ENCODE measurements at places on chromosomes 4 and X.

- DNase-seq: no peak
Measured at GRCh38 chr4:59455751-59456150, 1744.4 kb upstream of the ADGRL3 start.

DNA sequence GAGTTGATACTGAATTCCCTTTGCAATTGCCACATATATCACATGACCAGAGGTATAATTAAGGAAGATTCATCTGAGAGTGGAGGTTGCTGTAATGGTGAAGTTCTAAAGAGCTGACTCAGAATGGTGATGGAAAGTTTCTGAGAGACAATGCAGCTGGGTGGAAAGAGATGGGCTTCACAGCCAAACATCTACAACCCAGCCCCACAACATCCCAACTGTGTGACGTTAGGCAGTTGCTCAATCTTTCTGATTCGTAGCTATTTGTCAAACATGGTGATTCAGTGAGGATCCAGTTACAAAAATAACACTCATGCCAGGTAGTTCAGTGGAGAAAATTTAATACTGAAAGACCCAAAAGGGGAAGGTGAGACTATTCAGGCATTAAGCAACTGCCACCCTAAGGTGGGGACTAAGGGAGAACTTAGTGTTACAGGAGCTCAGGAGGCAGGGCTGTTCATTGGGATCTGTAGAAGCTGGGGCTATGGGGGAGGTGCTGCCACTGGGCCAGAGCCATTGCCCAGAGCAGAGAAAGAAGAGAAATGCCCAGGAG lies 6.9 kb upstream of the AFF1 start:
- peak; percentile 93 for DNase-seq

DNA sequence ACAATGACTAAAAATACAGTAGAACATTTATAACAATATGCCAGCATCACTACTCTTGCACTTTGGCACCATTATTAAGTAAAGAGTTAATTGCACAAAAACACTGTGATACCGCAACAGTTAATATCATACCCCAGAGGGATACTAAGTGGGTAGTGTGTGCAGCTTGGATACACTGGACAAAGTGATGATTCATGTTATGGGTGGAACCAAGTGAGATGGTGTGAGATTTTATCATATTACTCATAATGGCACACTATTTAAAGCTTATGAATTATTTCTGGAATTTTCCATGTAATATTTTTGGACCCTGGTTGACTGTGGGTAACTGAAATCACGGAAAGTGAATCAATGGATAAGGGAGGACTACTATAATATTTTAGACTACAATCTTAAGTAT lies 265.3 kb downstream of the PCDH18 start:
- DNase-seq: no peak

DNA sequence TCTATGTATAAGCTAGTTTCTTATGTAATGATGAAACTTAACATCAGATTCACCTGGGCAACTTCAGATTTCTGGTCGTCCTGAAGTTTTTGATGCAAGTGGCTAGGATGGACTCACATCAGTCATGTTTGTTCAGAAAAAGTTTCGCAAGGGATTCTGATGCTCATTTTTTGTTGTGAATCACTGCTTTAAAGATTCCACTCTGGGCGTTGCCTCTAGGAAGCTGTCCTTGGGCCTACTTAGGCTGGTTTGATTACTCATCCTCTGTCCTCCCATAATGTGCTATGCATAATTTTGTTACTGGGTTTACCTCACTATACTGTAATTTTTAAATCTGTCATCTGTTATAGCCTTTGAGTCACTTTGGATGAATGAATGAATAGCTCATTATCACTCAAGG lies 30.8 kb downstream of the HERC3 start:
- no peak for DNase-seq

- DNase-seq: no peak
Measured at GRCh38 chrX:97628807-97629596, 745.3 kb downstream of the RPA4 start.

DNA sequence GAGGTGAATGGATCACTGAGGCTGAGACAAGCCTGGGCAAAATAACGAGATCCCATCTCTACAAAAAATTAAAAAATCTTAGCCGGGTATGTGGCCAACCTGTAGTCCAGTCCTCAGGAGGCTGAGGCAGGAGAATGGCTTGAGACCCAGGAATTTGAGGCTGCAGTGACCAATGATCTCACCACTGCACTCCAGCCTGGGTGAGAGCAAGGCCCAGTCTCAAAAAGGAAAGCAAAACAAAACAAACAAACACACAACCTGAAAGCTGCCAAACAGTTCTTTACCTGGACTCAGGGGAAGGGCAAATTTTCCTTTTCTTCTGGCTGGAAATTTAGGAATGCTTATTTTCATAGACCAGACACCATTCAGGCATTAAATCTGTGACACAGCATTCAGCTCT lies 163.1 kb upstream of the FAT1 start:
- DNase-seq: no peak

- DNase-seq: no peak
Measured at GRCh38 chr4:109640644-109641043, 62.6 kb downstream of the CASP6 start.

GRCh38 chrX:39238006-39238405 lies 436.7 kb downstream of the MID1IP1 start:
- DNase-seq: no peak

DNA sequence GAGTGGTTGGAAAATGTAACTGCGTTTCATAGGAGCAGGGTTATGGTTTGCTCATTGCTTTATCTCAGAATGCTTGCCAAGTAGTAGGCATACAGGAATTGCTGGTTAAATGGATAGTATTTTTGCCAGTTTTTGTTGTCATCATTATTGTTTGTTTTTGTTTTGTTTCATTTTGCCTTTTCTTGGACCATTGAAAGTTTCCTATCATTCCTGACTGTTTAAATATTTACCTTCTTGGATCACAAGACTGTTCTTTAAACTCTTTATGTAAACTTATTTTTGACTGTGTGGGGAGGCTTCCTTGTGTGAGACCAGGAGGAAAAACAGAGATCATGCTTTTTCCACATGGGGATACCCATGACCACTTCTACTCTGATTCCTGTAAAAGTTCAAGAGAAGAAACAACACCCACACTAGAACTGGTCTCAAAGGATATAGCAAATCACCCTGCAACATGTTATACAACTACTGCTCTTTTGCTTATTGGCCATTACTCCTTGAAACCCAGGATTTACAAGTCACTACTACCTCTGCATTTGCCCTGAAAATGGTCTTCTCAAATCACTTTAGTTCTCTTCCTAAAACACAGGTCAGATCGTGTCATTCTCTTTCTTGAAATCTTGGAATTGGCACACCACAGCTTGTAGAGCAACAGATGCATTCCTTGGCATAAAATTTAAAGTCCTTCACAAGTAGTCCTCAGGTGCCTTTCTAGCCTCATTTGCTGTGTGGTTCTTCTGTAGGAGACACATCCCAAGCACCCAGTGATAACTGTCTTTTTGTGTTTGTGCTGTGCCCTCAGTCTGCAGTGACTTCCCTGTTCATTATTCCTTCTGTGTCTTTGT lies 51.3 kb downstream of the FNIP2 start:
- DNase-seq: no peak

DNA sequence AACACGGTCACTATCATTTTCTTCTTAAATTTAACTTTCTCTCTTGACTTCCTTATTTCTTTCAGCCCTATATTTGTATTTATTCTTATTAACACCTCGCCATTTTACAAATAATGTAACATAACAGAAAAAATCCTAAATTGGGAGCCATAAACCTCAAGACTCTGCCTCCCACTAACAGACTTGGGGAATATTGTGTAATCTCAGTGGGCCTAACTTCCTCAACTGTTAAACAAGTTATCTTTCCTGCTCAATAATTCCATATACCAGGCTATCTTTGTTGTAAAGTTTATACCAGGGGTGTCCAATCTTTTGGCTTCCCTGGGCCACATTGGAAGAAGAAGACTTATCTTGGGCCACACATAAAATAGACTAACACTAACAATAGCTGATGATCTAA lies 26.2 kb downstream of the PRSS12 start:
- DNase-seq: no peak

DNA sequence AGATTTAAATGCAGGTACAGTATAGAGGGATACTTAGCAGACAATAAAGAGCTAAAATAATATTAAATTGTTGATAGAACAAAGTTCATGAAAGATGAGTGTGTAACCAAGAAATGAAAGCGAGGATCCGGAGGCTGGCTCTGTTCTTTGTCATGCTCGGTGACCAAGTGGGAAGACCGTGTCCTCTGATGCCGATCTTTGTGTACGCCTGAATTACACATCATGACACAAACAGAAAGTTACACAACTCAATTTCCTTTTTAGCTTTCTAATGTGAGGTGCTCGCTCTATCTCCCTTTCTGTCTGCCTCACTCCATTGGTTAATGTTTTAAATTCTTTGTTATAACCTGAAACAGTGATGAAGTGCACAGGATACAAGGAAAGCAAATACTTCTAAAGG lies 114.8 kb upstream of the NEIL3 start:
- no peak for DNase-seq

DNA sequence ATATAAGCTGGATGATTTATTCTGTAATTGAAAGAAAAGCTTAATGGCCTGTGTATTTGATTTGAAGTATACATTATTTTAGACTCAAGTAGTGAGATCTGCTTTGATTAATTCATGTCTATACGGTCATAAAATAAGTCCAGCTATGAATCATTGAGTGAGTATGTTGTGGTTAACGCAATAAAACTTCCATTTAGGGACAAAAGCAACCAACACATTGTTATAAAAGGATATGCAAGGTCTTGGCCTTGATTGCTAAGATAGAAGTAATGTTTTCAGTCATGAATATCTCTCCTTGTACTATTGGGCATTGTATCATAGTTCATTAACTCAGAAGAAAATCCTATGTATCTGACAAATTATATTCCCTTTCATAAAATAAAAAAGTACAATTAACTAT lies 162.1 kb downstream of the EPHA5 start:
- DNase-seq: peak; percentile 95

DNA sequence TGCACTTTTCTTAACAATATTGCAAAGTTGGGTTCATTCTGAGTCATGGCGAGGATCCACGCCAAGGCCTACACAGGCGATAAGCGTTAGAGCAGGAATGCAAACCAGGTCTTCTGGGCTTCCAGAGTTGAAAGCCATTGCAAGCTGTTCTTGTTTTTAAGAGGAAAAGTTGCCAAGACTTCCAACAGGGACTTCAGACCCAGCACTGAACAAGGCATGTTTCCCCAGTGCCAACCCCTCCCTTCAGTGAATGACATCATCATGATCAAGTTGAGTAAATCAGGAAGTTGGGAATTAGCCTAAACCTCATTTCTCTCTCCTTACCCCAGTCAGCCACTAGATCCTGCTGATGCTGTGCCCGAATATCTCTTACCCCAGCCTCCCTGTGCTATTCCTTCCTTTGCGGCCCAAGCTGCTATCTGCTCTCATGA lies 355.1 kb downstream of the HS3ST1 start:
- DNase-seq: no peak

DNA sequence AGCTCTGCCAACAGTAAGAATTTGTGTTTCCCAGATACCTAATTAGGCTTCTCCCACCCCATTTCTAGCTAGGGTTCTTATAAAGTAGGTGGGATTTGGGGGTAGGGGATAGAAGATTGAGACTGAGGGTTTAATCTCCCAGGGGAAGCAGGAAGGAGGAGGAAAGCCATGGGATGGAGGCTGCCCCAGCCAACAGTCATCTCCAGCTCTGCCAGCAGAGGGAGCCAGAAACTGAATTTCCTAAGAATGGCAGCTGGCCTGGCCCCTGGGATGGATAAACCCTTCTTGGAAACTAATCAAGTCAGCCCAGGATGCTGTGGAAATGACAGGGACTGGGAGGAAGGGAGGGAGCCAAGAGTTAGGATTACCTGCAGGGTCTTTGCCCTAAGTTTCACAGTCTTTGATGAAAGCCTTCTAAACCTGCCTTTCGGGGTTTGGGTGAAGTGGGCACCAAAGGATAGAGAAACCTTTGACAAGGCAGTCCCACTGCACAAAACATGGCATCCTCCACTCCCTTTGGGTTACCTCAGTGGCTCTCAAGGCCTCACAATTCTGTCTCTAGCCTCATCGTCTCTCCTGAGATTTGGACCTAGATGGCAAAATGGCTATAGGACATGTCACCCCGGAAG lies 6.7 kb upstream of the ERCC6L start:
- DNase-seq: peak; percentile 59

DNA sequence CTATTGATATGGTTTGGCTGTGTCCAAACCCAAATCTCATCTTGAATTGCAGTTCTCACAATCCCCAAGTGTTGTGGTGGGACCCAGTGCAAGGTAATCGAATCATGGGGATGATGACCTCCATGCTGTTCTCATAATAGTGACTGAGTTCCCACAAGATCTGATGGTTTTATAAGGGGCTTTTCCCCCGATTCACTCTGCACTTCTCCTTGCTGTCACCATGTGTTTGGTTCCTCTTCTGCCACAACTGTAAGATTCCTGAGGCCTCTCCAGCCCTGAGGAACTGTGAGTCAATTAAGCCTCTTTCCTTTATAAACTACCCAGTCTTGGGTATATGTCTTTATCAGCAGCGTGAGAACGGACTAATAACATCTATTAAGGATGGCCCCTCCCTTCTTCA lies 68.8 kb downstream of the FBXW7 start:
- DNase-seq: no peak

- peak; percentile 5 for DNase-seq
Measured at GRCh38 chr4:156190615-156191014, 236.9 kb upstream of the CTSO start.

DNA sequence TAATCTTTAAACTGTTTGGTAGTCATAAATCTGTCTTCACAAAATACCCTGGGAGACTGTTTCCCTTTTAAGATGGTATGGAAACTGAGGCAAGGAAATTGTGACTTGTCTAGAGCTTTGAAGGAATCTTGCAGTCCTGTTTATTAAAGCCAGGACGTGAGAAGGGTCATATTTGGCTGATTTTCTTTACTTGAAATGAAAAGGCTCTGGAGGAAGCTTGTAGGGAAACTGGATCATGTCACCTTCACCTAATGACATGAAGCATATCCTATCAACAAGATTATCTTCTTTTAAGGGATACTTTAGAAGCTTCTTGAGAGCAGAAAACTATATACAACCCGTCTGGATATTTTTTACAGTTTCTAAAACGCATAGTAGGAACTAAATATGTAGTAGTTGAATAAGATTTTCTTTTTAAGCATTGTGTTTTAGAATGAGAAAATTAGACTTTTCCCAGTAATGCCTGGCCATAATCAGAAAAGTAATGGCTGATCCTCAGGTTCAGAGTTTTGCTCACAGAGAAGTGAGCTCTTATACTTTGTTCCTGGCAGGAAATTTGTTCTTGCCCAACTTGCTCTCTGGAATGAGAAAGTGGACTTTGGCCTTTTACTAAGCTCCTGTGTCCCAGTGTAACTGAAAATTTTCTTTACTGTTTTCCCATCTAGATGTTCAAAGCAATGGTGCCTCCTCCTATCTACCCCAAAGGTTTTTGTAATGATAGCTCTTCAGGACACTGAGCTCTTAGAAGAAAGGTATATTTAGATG lies 136.8 kb upstream of the AFF2 start:
- DNase-seq: no peak

GRCh38 chrX:69285881-69286564 lies 120.8 kb upstream of the PJA1 start:
- peak; percentile 42 for DNase-seq

- no peak for DNase-seq
Measured at GRCh38 chrX:32010212-32010611, 938.4 kb upstream of the FTHL17 start.

- DNase-seq: no peak
Measured at GRCh38 chr4:37715889-37716402, 29.8 kb upstream of the RELL1 start.

GRCh38 chr4:73520821-73521220 lies 39.3 kb downstream of the AFM start:
- no peak for DNase-seq

GRCh38 chr4:86389664-86390063 lies 29.8 kb upstream of the MAPK10 start:
- DNase-seq: no peak

All from lung microvascular endothelial cell (primary cell).